Naive B cell (primary cell): ENCODE measurements at places on chromosomes 12 and 14.

GRCh38 chr12:132357623-132358186, 28.3 kb upstream of the GALNT9 start:
- DNase-seq = no peak

GRCh38 chr12:46891306-46891705, 65.5 kb upstream of the SLC38A4 start:
- no peak for DNase-seq

- DNase-seq = no peak
These were observed 28.2 kb downstream of the TTC7B start for GRCh38 chr14:90788031-90788430.

DNA sequence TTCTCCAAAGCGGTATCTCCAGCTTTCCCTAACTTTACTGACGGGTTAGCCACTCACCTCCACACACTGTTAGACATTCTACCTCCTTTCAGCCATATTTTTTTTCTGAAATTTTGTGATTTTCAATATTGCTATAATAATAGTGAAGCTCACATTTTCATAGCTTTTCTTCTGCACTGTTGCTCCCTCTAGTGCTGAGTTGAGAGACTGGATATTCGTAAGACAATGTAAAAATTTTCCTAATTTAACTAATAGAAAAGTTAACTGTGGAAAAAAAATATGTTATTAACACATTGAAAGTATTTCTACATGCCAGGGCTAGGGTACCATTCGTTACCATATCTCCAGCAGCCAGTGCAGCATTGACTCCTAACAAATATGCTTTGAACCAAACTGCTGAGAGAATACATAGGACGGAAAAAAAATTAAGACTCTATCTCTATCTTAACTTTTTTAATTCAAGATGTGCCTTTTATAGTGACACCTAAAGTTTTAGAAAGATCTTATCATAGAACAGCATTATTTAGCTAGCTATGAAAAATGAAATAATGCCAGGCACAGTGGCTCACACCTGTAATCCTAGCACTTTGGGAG, 48.7 kb upstream of the ABCC9 start:
- no peak for DNase-seq

DNA sequence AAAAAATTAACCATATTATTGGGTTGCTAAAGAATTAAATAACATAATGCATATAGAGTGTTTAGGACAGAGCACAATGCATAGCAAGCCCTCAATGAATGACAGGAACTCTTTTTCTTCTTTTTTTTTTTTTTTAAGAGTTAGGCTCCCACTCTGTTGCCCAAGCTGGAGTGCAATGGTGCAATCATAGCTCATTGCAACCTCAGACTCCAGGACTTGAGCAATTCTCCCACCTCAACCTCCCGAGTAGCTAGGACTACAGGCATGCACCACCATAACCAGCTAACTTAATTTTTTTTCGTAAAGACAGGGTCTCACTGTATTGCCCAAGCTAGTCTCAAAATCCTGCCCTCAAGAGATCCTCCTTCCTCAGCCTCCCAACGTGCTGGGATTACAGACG, 20.5 kb upstream of the MTERF2 start:
- DNase-seq = no peak

GRCh38 chr12:148676-149416, 65.1 kb downstream of the SLC6A12 start:
- DNase-seq = no peak

DNA sequence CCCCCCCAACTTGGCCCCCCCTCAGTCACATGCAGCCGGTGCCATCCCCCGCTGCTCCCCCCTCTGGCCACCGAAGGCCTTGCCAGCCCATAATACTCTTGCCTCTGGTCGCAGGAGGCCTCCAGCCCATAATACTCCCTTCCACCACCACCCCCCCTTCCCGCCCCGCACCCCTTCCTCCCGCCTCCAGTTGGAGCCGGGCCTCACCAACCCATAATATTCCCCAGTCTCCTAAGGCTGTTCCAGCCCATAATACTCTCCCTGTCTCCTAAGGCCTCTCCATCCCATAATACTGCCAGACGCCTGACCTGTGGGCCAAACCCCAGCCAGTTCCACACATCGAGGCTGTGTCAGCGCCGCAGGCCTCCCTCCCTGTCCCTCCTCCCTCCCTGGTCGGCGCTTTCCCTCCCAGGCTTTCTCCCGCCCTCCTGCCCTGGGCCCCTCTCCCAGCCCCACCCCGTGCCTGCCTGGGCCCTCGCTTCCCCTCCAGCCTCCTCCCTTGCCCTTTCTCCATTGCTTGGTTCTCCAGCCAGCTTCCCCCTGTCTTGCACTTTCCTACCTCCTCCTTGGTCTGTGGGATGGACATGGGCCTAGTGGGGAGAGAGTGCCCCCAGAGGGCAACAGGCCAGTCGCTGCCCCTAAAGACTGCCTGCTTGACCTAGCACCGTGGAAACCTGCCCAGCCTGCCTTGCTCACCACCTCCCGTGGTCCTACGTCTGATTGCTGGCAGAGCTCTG, 6.8 kb upstream of the CHD4 start:
- peak; percentile 40 for DNase-seq

DNA sequence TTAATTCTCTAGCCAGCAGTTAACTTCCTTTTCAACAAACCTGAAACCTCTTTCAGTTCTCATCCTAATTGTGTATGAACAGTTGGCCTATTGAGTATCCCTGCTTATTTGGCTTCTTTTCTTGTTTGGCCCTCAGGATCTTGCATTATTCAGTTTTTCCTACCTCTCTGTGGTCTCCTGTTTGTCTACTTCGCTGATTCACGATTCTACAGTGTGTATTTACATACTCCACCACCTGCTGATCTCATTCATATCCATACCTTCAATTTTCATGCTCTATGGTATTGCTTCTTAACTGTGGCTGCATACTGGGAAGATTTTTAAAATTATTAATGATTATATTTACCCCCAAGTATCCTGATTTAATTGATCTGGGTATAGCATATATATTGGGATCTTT, 56.4 kb downstream of the RASSF9 start:
- DNase-seq = no peak
